ENCODE measurements at places on chromosomes 7 and 10.

DNA sequence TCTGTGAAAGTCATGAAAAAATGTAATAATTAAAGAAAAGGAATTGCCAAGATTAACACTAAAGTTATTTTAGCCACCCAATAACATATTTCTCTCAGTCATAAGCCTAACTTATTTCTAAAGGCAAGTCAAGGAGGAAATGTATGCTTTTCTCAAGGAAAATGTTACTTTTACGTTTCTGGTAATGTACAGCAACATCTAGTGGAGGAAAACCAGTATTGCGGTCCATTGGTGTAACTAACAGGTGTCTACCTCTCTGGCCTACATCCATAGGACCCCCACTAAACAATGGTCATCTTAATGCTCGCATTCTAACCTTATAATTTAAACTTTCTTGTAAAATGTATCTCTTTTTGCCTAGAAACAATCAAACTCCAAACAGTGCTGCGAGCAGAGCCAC lies 437.5 kb downstream of the KIF20B start:
- no peak for DNase-seq

DNA sequence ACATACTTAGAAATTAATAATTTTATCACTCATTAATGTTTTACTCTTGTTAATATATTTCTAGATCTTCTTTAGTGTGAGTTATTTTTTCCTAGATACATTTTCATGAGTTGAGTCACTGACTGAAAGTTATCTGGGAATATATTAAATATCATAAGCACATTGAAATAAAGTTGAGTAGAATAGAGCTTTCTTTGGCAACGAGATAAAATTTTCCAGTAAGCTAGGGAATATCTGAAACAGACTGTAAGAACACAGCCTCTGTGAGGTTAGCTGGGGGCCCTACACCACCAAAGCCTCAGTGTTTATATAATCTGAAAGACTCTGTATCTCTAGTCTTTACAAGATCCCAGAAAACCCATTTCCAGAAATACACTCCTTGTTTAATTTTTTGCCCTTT lies 347.8 kb upstream of the PLXDC2 start:
- DNase-seq: no peak

DNA sequence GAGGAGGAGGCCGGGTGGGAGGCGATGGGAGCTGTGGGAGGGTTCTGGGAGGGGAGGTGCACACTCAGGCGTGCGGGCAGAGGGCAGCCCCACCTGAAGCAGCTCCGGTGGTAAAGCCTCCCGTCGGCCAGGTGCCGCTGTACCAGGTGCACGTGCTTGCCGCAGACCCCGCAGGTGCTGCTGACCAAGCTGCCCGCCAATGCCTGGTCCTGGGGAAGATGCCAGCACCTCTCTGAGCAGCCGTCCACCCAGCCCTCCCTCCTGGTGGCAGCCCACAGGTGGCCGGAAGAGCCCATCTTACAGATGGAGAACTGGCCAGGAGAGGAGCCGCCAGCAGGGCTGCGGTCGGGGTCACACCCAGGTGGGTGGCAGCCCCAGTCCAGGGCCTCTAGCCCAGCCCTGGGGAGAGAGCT lies 12.6 kb downstream of the MICALL2 start:
- no peak for DNase-seq

DNA sequence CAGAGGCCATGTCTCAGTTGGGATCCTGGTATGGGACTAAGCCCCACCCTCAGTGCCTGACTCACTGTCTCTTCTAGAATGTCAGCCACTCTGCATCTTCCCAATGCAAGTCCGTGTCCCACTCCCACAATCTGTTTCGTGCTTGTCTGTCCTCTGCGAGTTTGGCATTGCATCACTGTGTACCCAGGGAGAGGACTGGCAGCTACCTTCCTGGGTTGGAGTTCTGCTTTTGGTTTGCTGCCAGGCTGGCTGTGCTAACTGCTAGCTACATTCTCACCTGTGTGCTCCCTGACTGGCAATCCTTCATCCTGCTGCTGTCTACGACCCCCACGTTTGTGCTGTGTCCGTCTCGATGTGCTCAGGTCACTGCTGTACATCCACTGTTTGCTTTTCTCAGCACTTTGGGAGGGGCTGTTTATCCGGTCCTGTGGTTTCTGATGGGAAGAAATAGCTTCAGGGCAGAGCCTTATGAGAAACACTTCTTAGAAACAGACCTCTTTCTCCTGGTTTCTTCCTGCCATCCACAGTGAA lies 56.0 kb upstream of the GLI3 start:
- no peak for DNase-seq

DNA sequence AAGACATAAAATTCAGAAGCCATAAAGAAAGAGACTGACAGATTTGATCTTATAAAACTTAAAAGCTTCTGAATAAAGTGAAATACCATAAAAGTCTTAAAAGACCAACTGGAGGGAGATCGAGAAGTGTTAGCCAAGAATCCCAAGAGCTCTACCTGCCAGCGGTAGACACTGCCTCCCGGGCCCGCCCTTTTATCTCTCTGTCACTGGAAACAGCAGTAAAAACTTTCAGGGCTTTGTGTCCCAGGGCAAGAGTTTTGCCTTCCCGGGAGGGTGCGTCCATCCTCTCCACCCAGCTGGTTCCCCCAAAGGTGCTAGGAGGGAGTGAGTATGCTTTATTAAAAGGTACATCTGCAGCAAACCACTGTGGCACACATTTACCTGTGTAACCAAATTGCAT lies 5.8 kb downstream of the PLA2G12B start:
- DNase-seq: no peak

DNA sequence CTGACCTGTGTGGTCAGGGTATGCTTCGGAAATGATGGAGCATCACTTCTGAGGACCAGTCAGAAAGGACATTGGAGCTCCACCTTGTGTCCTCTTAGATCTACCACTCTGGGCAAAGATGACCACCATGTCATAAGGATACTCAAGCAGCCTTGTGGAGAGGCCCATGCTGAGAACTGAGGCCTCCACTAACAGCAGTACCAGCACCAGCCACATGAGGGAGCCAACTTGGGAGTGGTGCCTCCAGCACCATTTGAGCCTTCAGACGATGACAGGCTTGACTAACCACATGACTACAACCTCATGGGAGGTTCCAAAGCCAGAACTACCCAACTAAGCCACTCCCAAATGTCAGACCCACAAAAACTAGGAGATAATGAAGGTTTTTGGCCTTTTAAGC lies 116.0 kb downstream of the NPTX2 start:
- DNase-seq: peak; percentile 4

DNA sequence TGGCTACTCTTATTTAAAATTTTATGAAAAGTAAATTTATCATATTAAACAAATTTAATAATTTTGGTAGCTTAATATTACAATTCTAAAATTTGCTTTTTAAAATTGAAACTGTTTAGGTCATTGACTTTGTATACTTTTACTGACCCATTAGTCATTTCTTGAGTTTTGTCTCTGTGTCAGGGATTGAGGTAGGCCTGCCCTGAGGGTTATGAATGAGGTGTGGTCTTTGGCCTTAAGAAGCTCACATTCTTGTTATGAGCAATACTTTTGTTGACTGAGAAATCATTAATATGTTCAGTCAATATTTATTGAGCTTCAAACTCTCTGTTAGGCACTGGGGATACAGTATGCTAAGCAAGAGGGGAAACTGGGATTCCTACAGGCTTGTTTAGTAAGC lies 47.0 kb upstream of the RPA3 start:
- DNase-seq: no peak

GRCh38 chr10:47289921-47290320 lies 10.1 kb upstream of the GDF10 start:
- no peak for DNase-seq

- DNase-seq: no peak
Observed at GRCh38 chr10:35364808-35365207, 28.5 kb downstream of the CCNY start.

DNA sequence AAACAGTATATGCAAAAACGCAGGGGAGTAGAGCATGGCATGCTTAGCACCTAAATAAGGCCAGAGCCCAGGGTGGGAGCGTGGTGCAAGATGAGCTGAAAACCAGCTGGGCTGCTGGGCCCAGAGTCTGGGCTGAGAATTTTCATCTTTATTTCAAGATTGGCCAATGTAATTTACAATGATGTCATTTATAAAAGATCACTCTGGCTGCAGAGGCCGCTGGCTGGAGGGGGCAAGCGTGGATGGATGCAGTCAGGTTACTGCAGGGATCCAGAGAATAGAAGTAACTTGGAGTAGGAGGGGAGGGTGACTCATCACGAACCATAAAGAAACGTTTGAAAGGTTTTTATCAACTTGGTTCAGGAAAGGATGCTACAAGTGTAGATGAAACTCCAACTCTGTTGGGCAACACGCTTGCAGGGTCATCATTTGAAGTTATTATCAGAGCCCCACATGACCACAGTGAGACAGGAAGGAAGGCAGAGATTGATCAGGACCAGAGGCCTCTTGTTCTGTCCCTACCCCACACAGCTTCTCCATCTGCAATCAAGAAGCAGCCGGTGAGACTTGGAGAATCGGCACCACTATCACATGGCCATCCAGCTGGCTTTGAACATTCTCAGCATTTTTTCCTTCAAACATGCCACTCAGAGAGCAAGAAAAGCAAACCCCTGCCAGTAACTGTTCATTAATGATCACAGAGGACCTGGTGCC lies 49.2 kb downstream of the ODAD2 start:
- no peak for DNase-seq

- no peak for DNase-seq
Observed at GRCh38 chr7:139230484-139230773, 608 bp upstream of the UBN2 start.

GRCh38 chr7:48525736-48526732 lies 354.8 kb downstream of the ABCA13 start:
- DNase-seq: no peak

- DNase-seq: no peak
Observed at GRCh38 chr7:120949393-120949911, 1.1 kb upstream of the ING3 start.

DNA sequence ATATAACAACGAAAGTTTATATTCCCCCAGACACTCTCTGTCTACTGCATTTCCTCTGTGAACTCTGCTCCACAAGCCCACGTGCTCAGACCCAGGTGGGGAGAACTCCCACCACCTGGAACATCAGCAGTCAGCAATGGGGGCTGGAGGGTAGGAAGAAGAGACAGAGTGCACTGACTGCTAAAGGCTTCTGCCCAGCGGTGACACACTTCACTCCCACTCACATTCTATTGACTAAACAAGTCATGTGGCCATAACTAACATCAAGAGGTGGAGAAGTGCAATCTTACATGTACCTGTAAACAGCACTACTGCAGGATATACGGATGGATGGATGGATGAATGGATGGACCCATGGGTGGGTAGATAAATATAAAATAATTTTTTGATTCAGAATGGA lies 122.2 kb downstream of the MPP7 start:
- DNase-seq: no peak

GRCh38 chr10:124119946-124120345 lies 26.5 kb upstream of the CHST15 start:
- no peak for DNase-seq

DNA sequence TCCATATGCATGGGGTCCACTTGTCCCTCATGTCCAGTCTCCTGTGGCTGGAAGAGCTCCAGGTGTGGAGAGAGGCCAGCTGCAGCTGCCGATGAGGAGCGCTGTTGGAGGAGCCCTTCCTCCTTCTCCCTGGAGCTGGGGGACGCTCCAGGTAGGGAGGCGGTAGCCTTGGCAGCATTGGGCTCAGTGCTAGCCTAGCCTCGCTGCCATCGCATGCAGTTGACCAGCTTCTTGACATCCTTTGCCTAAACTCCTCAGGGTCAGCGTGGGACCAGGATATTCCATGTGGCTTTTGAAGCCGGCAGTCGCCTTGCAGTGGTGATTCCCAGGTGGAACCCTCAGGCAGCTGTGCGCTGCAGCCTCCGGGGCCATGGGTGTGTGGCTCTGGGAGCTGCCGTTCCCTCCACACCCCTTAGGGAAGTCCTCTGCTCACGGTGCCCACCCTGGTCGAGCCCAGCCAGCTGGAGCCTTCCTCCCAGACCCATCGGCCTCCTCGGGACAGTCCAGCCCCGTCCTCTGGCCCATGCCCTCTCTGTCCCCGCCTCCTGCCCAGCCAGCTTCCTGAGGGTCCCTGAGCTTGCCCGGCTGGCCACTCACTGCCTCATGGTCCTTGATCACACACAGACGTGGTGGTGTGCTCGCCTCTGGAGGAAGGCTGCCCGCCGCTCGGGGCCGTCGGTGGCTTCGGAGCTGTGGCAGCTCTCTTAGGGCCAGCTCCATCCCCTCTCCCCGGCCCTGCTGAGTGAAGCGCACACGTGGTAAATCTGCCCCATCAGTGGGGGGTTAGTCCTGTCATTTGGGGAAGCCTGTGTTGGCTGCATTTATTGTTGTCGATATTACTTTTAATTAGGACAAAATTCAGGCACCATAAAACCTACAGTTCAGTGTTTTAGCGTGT lies 21.2 kb downstream of the INPP5A start:
- DNase-seq: no peak

- no peak for DNase-seq
Observed at GRCh38 chr10:34761453-34761852, 53.6 kb downstream of the PARD3 start.
